ENCODE measurements at places on chromosomes 6 and 20.

GRCh38 chr6:142841915-142842314 lies 103.1 kb downstream of the HIVEP2 start:
- DNase-seq, result no peak

DNA sequence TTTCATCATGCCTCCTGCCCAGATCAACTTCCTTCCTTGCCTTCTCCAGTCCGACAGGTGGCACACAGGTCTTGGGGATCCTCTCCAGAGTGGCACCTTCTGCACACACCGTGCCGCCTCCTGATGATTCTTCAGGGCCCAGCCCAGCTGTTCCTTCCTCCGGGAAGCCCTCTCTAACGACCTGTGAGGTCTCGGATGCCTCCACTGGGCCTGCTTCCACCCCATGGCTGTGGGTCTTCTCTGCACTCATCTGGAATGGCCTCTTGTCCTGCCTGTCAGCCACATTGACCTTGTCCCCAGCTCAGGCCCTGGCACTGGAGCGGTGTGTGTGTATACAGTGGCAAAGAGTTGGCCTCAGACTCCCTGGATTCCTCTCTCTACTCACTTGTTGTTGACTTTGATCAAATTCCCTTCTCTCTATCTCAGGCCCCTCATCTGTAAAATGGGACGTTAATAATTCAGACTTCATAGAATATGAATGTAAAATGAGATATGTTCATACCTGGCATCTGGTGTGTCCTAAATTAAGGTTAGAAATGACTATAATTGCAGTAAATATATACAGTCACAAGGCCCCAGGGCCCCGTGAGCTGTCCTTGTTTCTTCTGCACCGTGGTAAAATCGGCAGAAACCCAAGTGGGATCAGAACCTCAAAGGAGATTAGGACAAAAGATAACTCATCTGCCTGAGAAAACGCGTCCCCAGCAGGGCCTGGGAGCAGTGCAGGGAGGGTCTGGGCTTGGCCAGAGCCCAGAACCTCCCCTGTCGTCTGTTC lies 1.5 kb downstream of the FAM210B start:
- no peak for DNase-seq

DNA sequence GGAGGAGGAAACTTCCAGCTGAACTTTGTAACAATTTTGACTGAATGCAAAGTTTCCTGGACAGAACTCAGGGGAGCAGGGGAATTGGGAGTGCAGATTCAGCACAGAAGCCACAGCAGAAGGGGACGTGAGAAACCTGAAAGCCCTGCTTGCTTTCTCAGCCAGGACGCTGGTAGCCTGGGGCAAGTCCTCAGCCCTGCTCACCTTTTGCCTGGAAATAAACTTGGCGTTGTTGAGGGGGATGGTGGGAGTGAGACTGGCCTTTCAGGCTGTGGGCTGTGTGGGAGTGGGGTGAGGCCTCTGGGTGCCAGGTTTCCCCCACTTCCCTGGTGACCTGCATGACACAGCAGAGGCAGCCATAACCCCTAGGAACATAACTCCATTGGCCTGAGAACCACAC lies 238.1 kb upstream of the HS3ST5 start:
- no peak for DNase-seq

- no peak for DNase-seq
These were observed 530.3 kb downstream of the RFPL4B start for GRCh38 chr6:112877134-112878100.

- DNase-seq, result no peak
These were observed 25.9 kb upstream of the FOXQ1 start for GRCh38 chr6:1285956-1286355.

GRCh38 chr20:17901971-17902370 lies 66.6 kb downstream of the SNX5 start:
- DNase-seq, result no peak

GRCh38 chr6:27672113-27672799 lies 199.4 kb upstream of the ZNF184 start:
- peak; percentile 36 for DNase-seq

GRCh38 chr6:162313922-162314660 lies 413.5 kb downstream of the PRKN start:
- no peak for DNase-seq

DNA sequence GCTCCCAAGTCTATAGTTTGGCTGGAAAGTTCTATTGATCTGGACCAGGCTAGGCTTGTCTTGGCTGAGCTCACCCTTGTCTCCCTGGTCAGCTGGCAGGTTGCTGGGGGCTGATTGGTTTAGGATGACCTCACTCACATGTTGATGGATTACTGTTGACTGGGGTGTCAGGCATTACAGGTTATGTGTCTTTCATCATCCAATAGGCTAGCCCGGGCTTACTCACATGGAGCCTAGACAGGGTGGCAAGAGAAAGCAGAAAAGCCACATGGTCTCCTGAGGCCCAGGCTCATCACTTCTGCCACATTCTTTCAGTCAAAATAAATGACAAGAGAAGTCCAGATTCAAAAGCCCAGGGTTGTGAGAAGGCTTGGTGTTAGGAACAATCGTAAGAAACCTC lies 103.5 kb downstream of the BFSP1 start:
- DNase-seq, result no peak

DNA sequence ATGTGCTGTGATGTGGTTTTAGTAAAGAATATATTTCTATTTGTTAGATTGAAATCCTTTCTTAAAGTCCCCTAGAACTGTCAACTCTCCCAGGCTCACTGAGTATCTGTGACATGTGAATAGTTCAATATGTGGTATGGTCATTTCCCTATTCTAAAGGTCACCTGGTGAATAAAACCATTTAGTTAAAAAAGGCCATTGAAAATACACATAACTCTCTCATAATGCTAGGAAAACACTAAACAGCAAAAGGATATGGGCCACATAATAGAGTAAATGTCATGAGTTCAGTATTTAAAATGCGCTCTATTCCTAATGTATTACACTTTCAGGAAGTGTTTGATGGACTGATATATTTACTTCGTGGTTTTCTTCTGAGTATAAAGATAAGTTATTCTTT lies 420.9 kb upstream of the JAG1 start:
- no peak for DNase-seq

- no peak for DNase-seq
These were observed 141.2 kb downstream of the JARID2 start for GRCh38 chr6:15387118-15387517.

- DNase-seq, result no peak
These were observed 128.8 kb downstream of the PLCB1 start for GRCh38 chr20:8260837-8261251.

DNA sequence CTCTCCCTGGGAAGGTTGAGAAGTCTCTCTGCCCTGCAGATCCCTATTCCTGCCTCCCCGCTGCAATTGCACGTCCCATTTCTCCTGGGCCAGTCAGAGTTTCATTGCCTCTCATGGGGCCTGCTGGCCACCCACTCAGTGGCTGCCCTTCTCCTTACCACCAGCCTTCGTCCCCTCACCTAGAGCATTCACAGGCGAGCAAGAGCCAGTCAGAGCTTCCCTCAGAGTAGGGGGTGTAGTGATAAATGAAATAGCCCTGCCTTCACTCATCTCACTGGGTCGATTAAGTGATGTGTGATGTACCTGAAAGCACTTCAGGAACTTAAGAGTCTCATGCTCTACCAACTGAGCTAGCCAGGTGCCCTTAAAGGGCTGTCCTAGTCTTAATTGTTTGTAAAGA lies 52.0 kb upstream of the FANCE start:
- DNase-seq, result no peak

GRCh38 chr6:138107078-138107751 lies at the start of gene PERP:
TSS of gene PERP (minus strand) at chr6:138107419. CDS start at chr6:138107340, 79 bp downstream.
- peak; percentile 82 for DNase-seq

DNA sequence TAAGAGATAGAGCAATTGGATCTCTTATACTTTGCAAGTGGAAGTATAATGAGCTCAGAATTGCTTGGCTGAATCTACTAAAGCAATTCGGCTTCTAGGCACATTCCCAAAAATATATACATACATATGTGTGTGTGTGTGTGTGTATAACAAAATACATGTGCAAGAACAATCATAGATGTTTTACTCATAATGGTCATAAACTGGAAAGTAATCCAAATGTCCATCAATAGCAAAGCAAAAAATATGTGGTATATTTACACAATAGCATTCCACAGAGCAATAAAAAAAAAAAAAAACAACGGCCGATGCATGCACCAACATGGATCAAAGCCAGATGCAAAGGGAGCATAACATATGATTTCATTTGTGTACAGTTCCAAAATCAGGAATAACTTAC lies 707.9 kb downstream of the RFPL4B start:
- DNase-seq, result no peak

GRCh38 chr20:63090682-63091571 lies 84.2 kb upstream of the BHLHE23 start:
- no peak for DNase-seq

GRCh38 chr20:560680-561079 lies 17.1 kb upstream of the CSNK2A1 start:
- DNase-seq, result no peak

GRCh38 chr6:41150671-41151070 lies 3.5 kb downstream of the TREML1 start:
- no peak for DNase-seq
